T-helper 17 cell (primary cell): ENCODE measurements at places on chromosomes 7 and 10. TPM values are rescaled to one million over a fixed set of nuclear protein-coding genes. Genes with fewer than 3 reads are reported as not detected.

Gene ELAPOR2
- 14.3 TPM for total RNA-seq

GRCh38 chr7:69922026-69922803 lies 323.9 kb downstream of the AUTS2 start:
- DNase-seq = no peak

DNA sequence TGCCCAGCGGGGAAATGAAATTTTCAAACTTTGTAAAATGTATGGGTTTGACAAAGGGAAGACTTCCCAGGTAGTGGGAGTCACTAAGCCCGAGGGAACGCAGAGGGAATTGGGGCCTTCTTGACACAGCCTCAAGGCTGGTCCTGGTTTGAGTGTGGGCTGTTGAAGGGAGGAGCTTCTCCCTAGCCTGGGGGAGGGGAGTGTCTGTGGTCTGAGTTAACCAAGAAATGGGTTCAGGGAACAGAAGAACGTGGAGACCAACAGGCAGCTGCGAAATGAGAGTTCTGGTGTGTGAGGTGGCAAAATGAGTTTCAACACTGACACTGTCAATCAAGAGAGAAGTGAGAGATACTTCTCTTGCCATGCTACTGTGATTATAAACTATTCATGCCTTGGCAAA lies 32.7 kb upstream of the BAMBI start:
- no peak for DNase-seq

- DNase-seq = no peak
Measured at GRCh38 chr7:67346126-67346525, 349.5 kb downstream of the TYW1 start.

DNA sequence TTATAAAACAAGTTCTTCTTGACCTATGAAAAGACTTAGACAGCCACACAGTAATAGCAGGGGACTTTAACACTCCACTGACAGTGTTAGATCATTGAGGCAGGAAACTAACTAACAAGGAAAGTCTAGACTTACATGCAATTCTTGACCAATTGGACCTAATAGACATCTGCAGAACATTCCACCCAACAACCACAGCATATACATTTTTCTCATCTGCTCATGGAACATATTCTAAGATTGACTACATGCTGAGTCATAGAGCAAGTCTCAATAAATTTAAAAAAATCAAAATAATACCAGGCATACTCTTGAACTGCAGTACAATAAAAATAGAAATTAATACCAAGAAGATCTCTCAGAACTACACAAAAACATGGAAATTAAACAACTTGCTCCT lies 219.5 kb upstream of the HPS1 start:
- no peak for DNase-seq
